Spinal cord (tissue), 10 donors: ENCODE measurements at places on chromosomes 1 and 21.

DNA sequence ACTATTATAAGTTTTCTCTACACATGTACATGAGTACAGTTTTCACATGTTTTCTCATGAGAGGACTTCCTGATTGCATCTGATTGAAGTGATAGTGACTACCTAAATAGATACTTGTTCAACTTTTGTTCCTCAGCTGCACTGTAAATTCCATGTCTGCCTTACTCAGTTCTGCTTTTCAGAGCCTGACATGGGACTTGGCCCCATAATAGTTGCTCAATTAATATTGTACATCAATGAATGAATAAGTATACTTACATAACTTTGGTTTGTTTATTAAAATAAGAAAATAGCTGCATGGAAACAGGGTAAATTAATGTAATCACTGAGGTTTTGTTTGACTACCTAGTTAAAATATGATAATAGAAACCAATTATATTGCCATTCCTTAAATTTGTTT lies 78.7 kb downstream of the HMCN1 start:
- no peak for DNase-seq

DNA sequence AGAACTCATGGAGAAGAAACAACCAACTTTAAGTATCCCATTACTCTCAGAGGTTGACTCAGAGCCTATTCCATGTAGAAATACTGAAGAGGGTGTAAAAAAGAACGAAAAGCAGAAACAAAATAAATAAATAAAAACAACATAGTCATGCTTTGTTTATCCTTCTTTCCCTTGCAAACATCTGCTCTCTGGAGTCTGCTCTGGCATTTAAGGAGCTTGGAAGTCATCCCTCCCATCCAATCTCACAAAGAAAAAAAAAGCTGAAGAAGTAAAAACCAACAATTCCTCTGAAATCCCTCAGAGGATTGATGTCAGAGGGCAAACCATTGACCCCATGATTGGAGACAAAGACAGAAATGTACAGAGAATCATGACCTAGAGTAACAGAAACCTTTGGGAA lies 302.6 kb upstream of the GREM2 start:
- DNase-seq, result no peak

DNA sequence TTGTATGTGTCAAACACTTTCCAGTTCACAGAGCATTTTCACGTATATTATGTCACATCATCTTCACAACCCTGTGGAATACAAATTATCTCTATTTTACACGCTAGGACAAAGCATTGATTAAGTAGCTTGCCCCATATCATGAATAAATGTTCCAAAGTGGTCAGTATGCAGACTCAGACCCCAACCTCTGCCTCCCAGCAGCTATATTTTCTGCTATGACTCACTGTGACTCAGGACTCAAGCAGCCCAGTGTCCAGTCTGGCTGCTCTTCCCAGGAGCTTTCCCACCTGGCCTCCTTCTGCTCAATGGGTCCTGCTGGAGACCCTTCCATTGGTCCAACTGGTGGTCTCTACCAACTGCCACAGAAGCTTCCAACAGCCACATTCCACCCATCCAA lies 56.0 kb upstream of the RAP1A start:
- no peak for DNase-seq

DNA sequence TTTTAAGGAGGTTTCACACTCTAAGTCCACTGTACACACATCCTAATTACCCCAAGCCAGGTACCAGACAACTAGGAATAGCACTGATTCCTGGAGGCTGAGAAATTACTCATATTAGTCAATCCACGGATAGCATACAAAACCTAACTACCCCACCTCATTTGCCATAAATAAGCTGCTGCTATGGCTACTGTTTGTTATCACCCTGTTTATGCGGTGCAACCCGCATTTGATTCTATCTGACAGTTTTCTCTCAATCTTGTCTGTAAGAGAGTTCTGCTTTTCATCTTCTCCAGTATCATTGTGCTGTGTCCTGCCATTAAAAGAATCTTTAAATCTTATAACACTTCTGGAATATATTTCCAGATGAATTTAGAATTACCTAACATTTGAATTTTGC lies 1496.5 kb downstream of the PLA2G4A start:
- DNase-seq, result no peak

DNA sequence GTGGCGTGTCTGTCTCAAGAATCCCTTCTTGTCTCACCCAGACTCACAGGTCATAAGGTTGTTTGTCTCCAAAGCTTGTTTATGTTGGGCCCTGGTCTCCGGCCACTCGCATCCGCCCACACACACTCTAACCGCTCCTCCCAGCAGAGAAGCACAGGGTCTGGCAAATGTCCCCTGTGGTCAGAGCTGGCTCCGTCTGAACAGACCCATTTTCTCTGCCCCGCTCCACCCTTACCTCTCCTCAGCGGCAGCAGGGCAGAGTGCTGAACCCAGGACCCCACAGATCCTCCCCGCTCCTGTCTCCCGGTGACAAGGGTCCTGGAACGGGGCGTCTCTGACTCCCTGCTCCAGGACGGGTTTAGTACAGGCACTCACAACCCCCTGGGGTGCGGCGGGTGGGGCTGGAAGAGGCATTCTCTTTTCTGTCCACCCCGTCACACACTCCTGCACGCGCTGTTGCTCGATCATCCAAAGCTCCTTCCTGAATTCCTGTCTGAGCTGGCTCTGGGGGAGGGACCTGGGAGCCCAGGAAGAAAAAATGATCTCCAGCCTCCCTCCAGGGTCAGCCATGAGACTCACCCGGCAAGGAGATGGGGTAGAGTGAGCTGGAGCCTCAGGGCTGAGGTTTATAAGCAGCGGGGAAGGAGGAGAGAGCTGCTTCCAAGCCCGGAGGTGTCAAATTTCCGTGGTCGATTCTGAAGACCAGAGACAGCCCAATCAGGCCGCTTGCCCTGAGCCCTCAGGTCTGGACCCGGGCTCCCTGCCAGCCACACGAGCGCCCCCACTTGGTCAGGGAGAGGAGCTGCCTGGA lies at the start of gene S100A13:
S100A13 (minus strand) TSS at position 602 of the 811 bp plus-strand sequence. CDS start 1,033 bp downstream, outside the sequence.
- DNase-seq, result peak; percentile 72

DNA sequence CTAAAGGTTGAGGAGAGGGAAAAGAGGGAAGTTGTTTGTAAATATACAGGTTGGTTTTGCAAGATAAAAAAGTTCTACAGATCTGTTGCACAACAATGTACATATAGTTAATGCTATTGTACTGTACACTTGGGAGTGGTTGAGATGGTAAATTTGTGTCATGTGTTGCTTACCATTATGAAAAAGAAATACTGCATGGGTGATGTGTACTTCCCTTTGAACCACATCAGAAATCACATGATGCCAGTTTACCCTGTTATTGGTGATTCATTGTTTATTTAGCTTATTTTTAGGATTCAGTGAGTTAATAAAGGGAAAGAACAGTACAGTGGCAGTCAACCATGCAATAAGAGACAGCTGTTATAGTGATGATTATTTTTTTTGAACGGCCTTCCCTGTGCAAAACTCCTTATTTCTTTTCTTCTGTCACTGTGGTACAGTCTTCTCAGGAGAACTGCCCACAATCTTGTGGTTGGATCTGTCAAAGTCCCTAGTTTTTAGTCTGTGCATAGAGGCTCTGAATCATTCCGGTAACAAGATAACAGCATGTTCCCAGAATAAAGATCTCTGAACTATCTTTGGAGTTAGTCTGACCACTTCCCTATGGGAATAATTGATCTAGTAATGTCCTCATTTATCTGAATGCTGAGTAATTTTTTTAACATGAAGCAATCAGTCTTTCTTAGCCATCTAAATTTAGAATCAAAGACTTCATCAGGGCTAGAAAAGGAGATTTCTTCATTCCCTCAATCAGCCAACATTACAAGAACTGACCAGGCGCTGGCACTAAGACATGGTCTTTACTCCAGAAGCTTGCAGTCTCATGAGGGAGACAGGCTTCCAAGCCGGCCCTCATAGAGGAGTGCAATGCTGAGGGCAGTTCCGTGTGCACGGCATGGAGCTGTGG lies 84.2 kb downstream of the SH3GLB1 start:
- DNase-seq, result no peak

- peak; percentile 95 for DNase-seq
Observed at GRCh38 chr1:21937372-21938121, 437 bp upstream of the HSPG2 start.

DNA sequence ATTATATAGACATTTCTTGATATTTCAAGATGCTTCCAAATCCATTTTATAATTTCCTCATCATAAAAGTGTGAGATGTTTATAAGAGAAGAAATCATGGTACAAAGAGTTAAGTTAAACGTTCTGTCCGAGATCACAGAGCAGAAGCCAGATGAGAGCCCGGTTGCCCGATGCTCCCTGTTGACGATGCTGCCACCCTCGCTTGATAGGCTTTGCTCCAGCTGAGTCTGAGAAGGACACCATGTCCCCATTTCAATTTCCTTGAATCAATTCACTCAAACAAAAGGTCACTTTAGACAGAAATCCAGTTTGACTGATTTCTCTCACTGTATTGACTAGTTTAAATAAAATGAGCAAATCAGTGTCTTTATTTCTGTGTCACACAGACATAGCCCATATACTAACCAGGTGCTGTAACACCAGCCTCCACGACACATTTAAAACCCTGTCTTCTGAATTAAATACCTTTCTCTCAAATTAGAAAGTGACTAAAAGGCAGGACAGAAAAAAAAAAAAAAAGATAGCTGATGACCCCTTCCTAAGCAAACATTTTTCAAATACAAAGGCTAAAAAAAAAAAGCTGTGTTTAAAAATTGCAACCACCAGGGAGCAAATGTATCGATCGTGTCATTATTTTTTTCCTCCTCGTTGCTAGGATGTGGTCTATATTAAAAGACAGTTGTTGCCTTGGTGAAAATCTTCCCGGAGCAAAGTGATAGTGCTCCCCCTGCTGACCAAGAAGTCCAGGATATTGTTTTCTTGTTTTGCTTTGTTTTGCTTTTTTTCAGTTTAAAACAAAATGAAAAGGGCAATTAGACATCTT lies 35.2 kb downstream of the DNASE2B start:
- DNase-seq, result peak; percentile 97

GRCh38 chr1:155847823-155848529 lies 9.0 kb downstream of the GON4L start:
- no peak for DNase-seq

- no peak for DNase-seq
Observed at GRCh38 chr1:67213164-67213563, 46.9 kb downstream of the IL23R start.

GRCh38 chr21:42989816-42990650 lies 15.7 kb downstream of the PKNOX1 start:
- DNase-seq, result no peak

- no peak for DNase-seq
Observed at GRCh38 chr1:10694274-10694632, 102.2 kb downstream of the CASZ1 start.

- no peak for DNase-seq
Observed at GRCh38 chr1:91569411-91570119, 68.9 kb downstream of the CDC7 start.

- DNase-seq, result no peak
Observed at GRCh38 chr1:206635978-206636345, 626 bp downstream of the DYRK3 start.

DNA sequence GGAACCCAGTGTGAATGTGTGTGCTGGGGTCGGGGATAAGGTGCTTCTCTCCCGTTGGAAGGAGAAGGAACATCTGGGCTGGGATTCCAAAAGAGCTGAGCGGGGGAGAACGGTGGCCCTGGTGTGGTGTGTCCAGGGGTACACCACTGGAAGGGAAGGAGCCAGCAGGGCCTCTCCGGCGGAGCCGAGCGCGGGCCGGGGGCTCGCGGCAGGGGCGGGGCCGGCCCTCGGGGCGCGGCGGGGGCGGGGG lies 231 bp upstream of the RPS6KA1 start:
- DNase-seq, result no peak

GRCh38 chr1:174815474-174815908 lies 184.3 kb upstream of the CACYBP start:
- DNase-seq, result no peak

DNA sequence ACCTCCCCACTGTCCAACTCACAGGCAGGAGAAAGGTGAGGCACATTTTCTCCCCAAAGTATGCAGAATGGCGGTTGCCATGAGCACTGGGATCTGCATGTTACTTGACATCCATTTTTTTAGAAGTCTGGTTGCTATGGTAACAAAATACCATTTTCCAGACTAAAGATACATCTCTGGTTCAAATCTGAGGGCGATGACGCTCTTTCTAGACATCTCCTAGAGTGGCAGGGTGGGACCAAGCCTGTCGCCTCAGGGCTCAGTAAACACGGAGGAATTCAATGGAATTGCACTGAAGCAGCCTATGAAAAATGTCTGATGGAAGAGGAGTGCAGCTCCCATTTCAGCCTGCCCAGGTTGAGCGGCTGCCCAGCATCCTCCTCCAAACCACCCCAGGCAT lies 21.5 kb upstream of the FAM43B start:
- DNase-seq, result no peak

GRCh38 chr1:79207331-79207730 lies 200.8 kb upstream of the ADGRL4 start:
- DNase-seq, result no peak

DNA sequence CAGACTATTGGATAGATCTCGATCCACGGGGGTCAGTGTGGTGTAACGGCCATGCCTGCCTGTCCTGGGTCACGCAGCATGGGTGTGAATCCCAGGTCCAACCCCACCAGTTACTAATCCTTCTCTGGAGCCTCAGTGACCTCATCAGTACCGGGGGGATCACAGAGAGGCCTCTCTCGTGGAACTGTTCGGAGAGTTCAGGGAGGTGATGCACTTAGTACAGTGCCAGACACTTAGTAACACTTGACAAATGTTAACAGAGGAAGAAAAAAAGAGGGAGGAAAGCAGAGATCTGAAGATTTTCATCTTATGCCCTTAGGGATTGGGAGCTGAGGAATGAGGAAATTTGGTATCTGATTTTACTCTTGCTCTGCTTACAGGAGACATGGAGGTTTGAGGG lies 2.9 kb downstream of the ABCA4 start:
- no peak for DNase-seq

DNA sequence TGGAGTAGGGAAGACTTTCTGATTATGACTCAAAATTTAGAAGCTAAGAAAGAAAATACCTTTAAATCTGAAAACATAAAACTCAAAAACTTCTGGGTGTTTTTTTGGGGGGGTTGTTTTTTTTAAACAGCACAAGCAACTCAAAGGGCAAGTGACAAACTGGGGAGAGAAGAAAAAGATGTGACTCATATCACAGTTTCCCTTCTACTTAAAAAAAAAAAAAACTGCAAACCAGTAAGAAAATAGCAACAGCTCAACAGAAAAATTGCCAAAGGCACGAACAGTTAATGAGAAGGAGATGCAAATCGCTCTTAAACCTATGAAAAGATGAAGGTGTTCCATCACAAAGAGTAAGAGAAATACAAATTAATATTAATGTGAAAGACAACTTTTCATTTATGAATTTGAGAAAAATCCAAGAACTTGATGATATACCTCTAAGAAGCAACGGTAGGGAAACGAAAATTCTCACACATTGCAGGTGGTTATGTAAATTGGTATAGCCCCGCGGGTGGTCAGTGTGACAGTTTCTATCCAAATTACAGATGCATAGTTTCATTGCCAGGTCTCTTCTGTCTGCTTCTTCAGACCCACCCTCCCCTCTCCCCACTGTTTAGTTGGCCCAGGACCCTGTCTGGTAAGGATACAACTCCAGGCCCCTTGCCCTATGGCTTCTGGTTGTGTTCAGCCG lies 9.0 kb downstream of the IFNAR2 start:
- DNase-seq, result no peak

DNA sequence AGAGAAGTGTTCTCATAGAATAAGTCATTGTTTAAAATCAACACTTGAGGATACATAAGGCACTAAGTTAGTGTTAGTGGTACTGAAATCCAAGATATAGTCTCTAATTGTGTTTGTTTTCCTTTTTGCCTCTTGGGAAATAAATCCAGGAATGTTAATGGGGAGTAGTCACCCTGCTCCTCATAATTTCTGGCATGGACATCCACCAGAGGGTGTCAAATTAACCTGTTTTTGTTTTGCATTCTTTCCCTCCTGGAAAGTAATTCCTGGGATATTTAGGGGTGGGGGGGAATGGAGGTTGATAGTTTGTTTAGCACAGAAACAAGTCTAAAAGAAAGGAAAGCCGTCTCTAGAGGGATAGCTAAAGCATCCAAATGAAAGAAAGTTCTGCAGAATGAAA lies 87.8 kb upstream of the MAP1LC3C start:
- DNase-seq, result no peak
